ENCODE measurements at places on chromosomes 4 and X. TPM values are rescaled to one million over a fixed set of nuclear protein-coding genes. Genes with fewer than 3 reads are reported as not detected.

Gene DCAF12L2
- 0.41 TPM for total RNA-seq

- no peaks in the 10 kb centered on the region for H3K36me3 ChIP-seq
- no peak overlapping the region for H3K27ac ChIP-seq
- no peak overlapping the region for H3K4me3 ChIP-seq
- no peaks in the 10 kb centered on the region for H3K27me3 ChIP-seq
- DNase-seq: no peak
Measured at GRCh38 chrX:72243472-72243871, 4.6 kb upstream of the ERCC6L start.

GRCh38 chr4:22850055-22850454, 157.3 kb downstream of the GBA3 start:
- H3K27ac ChIP-seq: no peak overlapping the region
- H3K36me3 ChIP-seq: no peaks in the 10 kb centered on the region
- H3K4me1 ChIP-seq: no peaks in the 10 kb centered on the region
- DNase-seq: no peak
- H3K27me3 ChIP-seq: no peaks in the 10 kb centered on the region

- no peaks in the 10 kb centered on the region for H3K4me1 ChIP-seq
- no peak overlapping the region for H3K4me3 ChIP-seq
- H3K27me3 ChIP-seq: no peaks in the 10 kb centered on the region
- no peaks in the 10 kb centered on the region for H3K36me3 ChIP-seq
- no peak overlapping the region for H3K27ac ChIP-seq
- DNase-seq: peak; percentile 32
Measured at GRCh38 chrX:19863212-19863856, 24.1 kb downstream of the SH3KBP1 start.

Gene C4orf51
- not detected for total RNA-seq

Gene RHOXF2B
- not detected for total RNA-seq

Gene TMEM35A
- 1.1 TPM for total RNA-seq

Gene SLC49A3
- total RNA-seq: 18.2 TPM

DNA sequence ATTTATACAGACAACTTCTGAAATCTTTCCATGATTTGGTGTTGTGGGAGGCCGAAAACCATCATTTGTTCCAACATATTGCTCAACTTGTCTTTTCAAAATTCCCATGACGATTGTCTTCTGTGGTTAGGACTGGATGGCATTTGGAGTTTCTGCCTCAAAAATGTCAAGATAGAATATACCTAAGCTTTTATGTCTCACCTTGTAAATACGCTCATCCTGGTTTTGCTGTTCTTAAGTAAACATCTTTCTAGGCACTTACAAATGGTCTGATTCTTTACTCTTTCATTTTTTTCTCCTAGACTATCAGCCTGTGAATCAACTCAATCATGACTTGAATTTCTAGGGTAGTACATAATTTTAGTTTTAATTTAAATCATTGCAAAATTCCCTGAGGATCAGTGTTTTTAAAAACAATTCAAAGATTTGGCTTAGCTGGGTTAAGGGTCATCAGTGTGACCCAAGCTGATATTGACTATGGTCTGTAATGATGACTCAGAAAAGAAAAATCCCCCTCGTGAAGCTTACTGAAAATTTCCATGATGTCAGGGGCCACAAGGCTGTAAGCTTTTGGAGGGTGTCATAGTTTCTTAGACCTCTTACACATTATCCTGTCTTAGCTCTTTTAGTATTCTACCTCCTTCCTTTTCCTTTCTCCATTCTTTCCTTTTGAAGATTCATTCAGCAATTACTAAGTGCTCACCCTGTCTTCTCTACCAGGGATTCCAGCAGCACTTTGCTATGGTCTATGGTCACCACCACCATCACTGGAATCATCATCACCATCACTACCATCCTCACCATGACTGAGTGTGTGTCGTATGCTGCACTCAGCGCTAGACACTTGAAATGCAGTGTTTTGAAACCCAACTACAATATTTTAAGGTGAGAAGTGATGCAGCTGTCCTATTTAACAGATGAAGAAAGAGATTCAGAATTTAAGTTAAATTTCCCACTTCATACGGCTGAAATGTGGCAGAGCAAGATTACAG, 124.4 kb downstream of the CPE start:
- no peaks in the 10 kb centered on the region for H3K27me3 ChIP-seq
- no peaks in the 10 kb centered on the region for H3K4me1 ChIP-seq
- H3K4me3 ChIP-seq: no peak overlapping the region
- no peaks in the 10 kb centered on the region for H3K36me3 ChIP-seq
- H3K27ac ChIP-seq: no peak overlapping the region

Gene TMPRSS11D
- not detected for total RNA-seq

GRCh38 chr4:146450524-146450923, 71.2 kb downstream of the SLC10A7 start:
- no peak overlapping the region for H3K4me3 ChIP-seq
- no peak for DNase-seq
- H3K4me1 ChIP-seq: no peaks in the 10 kb centered on the region
- no peaks in the 10 kb centered on the region for H3K27me3 ChIP-seq
- H3K27ac ChIP-seq: no peak overlapping the region

Gene CRLF2
- 1.6 TPM for total RNA-seq

Gene TMPRSS11F
- not detected for total RNA-seq

DNA sequence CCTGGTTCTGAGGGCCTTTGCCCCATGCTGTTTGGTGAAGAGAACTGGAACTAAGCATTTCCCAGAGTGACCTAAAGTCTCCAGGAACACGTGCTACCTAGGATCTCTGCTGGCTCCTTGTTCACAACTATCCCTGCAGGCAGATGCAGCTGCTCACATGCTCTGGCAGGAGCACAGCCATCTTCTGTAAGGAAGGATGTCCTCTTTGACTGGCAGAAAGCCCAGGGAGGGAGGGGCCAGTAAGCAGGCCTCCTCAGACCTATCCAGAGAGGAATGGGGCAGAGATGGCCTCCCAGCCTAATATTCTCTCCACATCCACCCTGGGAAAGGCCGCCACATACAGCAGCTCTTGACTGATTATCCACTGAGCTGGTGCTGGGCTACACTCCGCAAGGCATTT, 142.8 kb upstream of the EOLA2 start:
- H3K4me3 ChIP-seq: no peak overlapping the region
- no peaks in the 10 kb centered on the region for H3K27me3 ChIP-seq
- no peak overlapping the region for H3K27ac ChIP-seq
- H3K4me1 ChIP-seq: no peaks in the 10 kb centered on the region
- peak; percentile 6 for DNase-seq
- H3K36me3 ChIP-seq: no peaks in the 10 kb centered on the region

- H3K4me1 ChIP-seq: no peaks in the 10 kb centered on the region
- DNase-seq: no peak
Measured at GRCh38 chr4:47095884-47096283, 64.5 kb downstream of the GABRB1 start.

Data from kidney (tissue), 22 donors.